ENCODE measurements at places on chromosomes 5 and 9. TPM values are rescaled to one million over a fixed set of nuclear protein-coding genes. Genes with fewer than 3 reads are reported as not detected.

DNA sequence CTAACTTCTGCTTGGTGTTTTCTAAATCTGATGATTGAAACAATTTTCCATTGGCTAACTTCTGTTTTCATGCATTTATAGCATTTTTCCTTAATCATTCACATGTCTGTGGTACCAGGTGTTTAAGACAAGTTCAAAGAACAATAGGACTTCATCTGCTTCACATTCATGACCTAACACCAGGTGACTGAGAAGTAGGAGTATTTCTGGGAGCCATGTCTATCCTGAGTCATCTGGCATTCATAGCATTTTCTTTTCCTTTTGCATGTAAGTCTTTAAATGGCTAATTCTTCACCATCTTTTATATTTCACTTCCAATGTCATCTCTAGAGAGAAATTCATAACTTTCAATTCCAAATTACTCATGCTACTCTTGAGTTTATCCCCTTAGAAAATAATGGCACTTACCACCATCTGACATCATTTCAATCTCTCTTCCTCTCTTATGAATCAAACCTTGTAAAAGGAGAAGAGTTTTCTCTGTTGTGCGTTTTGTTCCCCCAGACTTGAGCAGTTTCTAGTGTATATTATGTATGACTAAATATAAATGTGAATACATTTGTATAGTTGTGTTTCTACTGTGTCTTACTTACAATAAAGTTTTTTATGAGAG is 1196.1 kb upstream of the CDH9 start:
- no peak for DNase-seq

- DNase-seq, result no peak
These were observed 349.1 kb downstream of the TMEM232 start for GRCh38 chr5:110377361-110377760.

Gene HTR4
- polyA plus RNA-seq, result not detected

DNA sequence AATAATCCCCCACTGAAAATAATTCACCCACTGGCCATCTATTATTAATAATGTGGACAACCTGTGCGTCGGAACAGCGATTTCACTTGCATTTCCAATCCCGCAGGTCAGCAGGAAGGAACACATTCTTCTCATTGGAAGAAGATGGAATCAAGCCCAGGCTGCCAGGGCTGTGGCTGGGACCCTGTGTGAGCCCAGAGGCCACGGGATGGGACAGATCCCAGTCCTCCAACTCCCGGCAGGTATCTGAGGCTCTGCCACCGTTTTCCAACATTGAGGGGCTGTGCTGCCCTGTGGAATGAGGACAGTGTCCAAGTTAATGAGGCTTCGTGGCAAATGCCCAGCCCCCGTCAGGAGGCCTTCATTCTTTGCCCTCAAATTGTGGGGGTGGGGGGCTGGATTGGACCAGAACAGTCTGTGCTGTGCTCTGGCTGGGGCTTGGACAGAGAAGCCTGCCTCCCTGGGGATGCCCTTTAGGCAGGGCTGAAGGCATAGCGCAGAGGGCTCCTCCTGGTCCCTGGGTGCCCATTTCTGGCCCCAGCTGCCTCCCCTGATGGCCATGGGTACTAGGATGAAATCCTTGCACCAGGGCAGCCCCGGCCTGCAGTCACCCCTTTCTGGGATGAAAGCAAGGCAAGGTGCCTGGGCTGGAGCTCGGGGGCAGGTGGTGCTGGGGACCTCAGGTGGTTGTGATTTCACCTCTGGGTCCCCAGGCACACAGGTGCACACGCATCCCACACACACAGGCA is 195.0 kb upstream of the PPP1R26 start:
- DNase-seq, result no peak

DNA sequence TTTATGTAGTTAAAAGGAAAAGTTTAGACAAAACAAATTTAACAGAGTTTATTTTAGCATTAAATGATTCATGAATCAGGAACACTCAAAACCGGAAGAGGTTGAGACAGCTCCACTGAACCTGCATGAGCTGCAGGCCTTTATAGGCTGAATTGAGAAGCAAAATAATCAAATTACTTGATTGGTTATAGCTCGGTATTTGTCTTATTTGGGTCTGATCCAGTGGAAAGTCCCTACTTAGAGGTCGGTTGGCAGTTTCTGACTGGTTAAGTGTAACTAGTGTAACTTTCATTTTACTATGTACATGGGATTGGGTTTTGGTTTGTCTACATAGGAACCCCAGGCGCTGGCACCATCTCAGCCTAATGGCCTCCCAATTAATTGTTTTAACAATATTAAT is 74.1 kb upstream of the PIK3R1 start:
- DNase-seq, result no peak

DNA sequence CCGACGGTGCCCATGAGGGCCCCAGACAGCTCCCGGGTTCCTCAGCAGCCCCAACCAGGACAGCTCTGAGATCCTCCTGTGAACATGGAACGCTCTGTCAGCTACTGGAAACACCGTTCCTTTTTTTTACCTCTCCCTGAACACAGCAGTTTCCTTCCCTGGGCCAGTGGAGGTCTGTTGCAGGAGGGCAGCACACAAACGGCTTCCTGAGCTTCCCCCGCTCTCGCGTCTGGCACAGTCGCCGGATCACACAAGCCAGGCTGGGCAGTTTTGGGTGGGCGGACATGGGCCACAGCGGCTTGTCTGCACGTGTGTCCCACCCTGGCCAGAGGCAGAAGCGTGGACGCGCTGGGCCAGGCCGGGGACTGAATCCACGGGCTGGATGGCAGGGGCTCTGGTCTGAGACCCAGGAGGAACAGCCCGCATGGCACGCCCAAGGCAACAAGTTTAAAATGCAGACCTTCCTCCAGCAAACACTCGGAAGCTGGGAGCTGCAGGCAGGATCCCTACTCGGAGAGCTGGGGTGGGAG is 106.8 kb upstream of the SARDH start:
- DNase-seq, result no peak

Gene FOCAD
- 38.4 TPM for polyA plus RNA-seq

- DNase-seq, result no peak
These were observed 61.5 kb upstream of the RARS1 start for GRCh38 chr5:168424594-168425323.

DNA sequence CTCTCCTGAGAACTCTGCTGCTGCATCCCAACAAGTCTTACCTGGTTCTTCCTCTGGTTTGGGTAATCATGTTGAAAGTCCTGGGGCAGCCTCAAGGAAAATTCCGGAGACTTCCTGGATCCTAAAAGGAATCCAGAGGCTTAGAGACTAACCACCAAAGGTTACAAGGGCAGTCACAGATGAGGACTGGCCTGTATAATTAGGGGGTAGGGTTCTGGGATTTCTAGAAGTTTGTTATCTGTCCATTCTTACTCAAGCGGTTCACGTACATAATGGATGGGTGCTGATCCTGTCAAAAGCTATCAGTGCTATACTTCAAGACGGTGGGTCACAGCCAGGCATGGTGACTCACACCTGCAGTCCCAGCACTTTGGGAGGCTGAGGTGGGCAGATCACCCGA is 51.4 kb upstream of the EPB41L4B start:
- no peak for DNase-seq

- no peak for DNase-seq
These were observed 42.6 kb downstream of the RASEF start for GRCh38 chr9:83020327-83020726.

GRCh38 chr5:16619136-16619535 is 2.3 kb upstream of the RETREG1 start:
- DNase-seq, result no peak

Gene TSSK1B
- 0.10 TPM for polyA plus RNA-seq

- no peak for DNase-seq
These were observed 464.5 kb downstream of the ICE1 start for GRCh38 chr5:5886812-5887486.

- DNase-seq, result no peak
These were observed 130.9 kb upstream of the CHD1 start for GRCh38 chr5:99059685-99060084.
